ENCODE measurements at places on chromosomes 2 and 18.

DNA sequence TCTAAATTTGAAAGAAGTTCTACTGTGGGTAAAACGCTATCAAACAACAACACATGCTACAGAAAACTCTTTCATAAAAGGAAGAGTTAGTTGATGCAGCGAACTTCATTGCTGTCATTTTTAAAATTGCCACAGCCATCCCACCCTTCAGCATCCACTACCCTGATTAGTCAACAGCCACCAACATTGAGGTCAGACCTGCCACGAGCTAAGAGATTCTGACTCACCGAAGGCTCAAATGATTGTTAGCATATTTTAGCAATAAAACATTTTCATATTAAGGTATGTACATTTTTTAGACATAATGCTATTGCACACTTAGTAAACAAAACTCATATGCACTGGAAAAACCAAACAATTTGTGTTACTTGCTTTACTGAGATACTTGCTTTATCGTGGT, 347.1 kb downstream of the CLIP4 start:
- no peak for DNase-seq

DNA sequence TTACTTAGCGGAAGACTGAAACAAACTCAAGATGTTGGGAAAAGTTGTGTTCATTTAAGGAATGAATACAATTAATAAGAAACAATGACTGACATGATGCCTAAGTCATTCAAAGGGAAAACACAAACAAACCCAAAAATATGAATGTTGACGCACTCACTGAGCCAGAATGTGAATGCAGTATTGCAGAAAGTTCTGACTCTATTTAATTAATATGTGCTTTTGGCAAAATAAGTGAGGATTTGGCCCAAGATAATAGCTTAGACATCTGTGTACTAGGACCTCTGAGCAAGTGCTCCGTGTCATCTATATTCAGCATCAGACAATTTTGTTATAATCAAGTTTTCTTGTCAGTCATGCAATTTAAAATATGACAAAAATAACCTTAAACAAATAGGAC, 1138.8 kb upstream of the NXPH2 start:
- DNase-seq: no peak

DNA sequence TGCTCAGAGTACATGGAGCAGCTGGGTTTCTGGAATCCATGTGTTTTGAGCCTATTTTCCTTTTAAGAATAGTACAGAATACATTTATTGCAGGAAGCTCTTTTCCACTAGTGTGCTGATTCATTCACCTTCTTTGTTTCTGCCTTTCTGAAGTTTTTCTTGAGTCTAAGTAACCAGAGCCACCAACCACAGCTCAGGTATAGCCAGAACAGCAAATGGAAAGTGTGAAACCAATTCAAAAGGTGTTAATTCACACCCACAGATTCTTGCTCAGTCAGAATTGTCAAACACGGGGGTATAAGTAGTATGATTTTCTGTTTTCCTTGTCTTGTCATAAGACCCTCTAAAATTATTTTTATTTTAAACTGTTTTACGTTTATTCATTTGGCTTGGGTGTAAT, 75.9 kb upstream of the DYNAP start:
- no peak for DNase-seq

- DNase-seq: no peak
These were observed 57.8 kb downstream of the CD8B2 start for GRCh38 chr2:106545007-106545406.

DNA sequence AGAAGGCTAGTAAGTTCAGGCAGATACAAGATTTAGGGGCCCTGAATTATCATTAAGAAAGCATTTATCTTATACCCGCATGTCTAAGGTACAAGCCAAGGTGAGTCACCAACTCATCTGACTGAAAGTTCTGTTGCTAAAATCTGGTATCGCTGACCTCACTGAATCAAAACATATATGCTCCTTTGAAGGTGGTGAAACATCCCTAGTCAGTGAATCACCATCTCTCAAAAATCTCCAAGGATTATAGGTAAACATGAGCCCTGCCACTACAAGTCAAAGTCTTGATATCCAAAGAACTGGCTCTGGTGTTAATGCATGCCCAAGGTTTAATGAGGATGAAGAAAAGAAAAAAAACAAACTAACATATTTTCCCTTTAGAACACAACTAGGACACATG, 43.5 kb downstream of the IRS1 start:
- DNase-seq: no peak

GRCh38 chr2:44817673-44818335, 123.7 kb upstream of the SIX3 start:
- DNase-seq: no peak

Data from stimulated activated CD4-positive, alpha-beta T cell treated with anti-CD3 and anti-CD28 coated beads, Interleukin-2, amount 100 ng/mL, for 48 hours (primary cell).